NCI-H226 (cell line): ENCODE measurements at places on chromosomes 3 and 15.

GRCh38 chr15:66412220-66412619, 25.5 kb downstream of the MAP2K1 start:
- no peak for DNase-seq

DNA sequence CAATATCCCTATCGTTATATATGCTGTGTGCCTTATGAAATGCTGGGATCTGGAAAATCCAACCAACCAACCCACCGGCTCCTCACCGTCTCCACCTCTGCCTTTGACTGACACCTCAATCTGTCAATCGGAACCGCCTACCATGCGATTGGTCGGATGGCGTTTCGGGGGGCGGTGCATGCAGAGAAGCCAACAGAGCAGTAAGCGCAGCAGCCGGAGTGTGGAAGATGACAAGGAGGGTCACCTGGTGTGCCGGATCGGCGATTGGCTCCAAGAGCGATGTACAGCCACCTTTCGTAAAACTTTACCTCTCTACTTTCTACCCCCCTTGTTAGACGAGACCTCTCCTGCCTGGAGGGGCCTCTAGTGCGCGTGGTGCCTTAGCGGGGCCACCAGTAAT, 6.3 kb downstream of the CLK3 start:
- no peak for DNase-seq

DNA sequence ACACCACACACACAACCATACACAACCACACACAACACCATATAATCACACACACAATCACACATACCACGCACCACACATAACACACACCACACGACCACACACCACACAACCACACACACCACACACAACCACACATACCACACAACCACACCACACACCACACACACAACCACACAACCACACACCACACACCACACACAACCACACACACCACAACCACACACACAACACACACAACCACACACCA, 24.2 kb downstream of the CPN2 start:
- no peak for DNase-seq

- no peak for DNase-seq
Observed at GRCh38 chr3:119257654-119258410, 17.2 kb upstream of the B4GALT4 start.

DNA sequence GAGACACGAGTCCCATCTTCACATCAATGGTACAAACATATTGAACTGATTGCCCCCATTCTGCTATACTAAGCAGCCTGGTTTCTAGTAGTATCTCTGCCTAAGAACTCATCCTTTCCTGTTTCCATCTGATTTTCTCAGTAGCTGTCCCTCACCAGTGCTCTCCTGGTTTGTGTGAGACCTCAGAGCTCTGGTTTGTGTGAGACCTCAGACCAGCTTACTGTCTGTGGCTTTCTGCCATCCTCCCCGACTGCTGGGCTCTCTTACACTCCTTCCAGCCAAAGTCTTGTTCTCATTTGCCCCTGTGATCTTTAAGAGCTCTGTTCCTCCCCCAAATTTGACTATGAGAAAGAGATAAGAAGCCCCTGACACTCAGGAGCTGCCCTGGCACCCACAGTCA, 41.1 kb upstream of the NEDD4 start:
- DNase-seq = no peak

DNA sequence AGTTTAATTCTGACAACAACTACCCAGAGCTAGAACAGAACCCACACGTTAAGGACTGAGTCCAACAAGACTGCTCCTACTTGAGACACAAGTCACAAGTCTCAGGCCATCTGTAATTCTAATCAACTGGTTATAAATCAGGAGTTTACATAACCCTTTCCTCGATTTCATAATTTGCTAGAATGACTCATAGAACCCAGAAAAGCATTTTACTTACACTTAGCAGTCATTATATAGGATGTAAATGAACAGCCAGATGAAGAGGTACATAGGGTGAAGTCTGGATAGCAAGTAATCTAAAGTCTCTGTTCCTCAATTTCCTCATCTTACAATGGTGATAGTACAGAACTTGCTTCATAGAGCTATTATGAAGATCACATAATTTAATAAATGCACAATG, 1018.2 kb downstream of the DIPK2A start:
- peak; percentile 12 for DNase-seq

- peak; percentile 18 for DNase-seq
Observed at GRCh38 chr3:178255315-178255714, 280.9 kb upstream of the KCNMB2 start.

GRCh38 chr3:54123776-54124196, 1.4 kb downstream of the CACNA2D3 start:
- DNase-seq = peak; percentile 57

GRCh38 chr15:22950256-22950990, 29.7 kb downstream of the CYFIP1 start:
- no peak for DNase-seq

DNA sequence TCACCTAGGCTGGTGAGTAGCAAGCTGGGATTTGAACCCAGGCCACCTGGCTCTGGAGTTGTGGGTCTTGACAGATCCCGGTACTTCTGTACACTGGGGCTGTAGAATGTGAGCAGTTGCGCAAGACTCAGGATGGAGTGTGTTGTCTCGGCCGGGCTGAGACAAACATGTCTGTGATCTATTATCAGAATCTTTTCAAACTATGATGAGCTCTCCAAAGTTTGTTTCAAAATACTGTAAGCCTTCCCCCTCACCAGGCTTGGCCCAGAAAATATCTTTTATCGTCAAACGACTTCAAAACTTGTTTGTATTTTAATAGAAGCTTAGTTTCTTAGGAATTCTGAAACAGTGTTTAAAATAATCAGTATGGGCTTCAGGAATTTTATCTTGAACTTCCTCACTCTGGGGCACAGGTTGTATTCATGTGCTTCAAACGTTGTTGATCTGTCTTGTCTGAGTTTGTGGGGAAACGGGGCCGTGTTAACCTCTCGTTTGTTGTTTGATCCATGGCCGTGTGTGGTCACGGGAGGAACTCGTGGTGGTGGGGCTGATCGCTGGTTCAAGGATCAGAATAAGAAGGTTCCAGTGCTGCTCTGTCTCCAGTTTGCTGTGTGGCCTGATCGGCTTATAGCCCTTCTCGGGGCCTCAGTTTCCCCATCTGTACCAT, 40.3 kb upstream of the TFRC start:
- no peak for DNase-seq

GRCh38 chr3:179455954-179456353, 4.7 kb upstream of the GNB4 start:
- no peak for DNase-seq

DNA sequence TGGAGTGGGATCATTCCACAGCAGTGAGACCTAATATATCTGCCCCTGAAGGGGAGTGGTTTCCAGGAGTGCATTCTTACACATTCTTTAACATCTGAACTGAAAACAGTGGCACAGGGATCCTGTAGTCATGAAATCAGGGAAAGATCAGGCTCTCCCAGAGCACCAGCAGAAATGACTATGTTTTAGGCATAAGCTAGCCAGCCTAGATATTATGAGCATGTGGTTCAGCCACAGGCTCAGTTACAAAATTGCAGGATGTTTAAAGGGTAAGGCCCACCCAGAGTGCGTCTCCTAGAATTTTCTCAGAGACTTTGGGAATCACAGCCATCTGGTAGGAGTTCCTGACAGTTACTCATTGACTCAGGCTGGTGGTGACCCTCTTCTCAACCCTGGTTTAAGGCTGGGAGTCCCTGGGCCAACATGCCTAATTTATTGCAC, 20.9 kb downstream of the FSTL1 start:
- no peak for DNase-seq

DNA sequence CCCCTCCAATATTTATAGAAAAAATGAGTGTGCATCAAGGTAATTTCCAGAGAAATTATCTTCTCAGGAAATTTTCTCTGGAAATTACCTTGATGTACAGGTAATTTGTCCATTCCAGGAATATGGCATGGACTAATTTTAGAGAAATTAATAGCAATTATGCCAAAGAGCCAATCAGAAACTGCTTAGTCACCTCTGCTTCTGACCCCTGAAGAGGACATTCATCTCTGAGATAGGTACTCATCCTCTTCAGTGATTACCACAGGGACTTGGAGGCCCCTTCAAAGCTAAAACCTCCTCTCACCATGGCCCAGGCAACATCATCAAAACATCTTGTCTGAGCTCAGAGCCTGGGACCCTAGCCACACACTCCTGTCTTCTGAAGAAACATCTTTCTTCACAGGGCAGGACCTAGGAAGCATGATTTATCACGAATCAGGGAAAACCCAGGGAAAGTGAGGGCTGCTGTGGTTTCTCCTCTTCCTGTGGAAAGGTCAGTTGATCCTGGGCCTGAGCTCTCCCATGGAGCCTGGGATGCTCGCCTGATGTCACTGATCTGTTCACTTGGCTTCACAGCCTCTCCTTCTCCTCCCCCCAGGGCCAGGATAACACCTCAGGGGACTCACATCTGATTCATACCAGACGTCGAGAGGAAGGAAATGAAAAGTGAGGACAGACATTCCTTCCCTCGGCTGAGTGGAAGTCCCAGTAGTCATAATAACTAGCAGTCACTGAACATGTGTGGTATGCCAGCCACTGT, 210.5 kb downstream of the DTWD1 start:
- peak; percentile 84 for DNase-seq

GRCh38 chr3:193688834-193689714, 96.1 kb downstream of the OPA1 start:
- no peak for DNase-seq

DNA sequence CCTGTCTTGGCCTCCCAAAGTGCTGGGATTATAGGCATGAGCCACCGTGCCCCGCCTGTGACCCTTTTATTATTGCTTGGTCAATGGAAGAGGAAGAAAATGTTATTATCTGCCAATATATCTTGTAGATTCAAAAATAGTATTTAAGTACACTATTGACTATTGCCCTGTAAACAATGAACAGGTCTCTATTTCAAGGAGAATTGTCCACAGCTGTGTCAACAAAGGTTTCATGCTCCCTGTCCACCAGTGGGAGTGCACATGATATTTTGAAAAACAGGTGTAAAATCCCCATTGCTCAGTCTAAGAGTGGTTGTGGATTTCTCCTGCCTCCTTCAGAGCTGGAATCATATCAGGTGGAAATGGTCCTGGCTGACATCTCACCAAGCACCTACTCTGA, 36.5 kb upstream of the IGF1R start:
- no peak for DNase-seq

GRCh38 chr15:91552555-91552954, 301.0 kb upstream of the SLCO3A1 start:
- DNase-seq = no peak

- no peak for DNase-seq
Observed at GRCh38 chr15:27742751-27743477, 356.2 kb downstream of the OCA2 start.

GRCh38 chr3:183131186-183131725, 31.3 kb downstream of the LAMP3 start:
- DNase-seq = no peak

- DNase-seq = no peak
Observed at GRCh38 chr3:192303235-192303634, 424.1 kb downstream of the FGF12 start.

DNA sequence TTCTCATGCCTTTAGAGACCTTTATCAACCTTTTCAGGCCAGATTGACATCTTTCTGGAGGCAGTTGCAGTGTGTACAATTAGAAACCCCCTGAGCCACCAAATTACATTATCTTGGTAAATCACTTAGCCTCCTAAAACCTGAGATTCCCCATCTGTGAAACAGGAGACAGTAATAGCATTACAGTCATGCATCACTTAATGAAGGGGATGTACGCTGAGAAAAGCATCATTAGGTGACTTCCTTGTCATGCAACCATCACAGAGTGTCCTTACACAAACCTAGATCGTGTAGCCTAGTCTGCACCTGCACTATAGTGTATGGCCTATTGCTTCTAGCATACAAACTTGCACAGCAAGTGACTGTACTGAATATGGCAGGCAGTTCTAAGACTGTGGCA, 400.8 kb upstream of the CNTN3 start:
- DNase-seq = no peak

DNA sequence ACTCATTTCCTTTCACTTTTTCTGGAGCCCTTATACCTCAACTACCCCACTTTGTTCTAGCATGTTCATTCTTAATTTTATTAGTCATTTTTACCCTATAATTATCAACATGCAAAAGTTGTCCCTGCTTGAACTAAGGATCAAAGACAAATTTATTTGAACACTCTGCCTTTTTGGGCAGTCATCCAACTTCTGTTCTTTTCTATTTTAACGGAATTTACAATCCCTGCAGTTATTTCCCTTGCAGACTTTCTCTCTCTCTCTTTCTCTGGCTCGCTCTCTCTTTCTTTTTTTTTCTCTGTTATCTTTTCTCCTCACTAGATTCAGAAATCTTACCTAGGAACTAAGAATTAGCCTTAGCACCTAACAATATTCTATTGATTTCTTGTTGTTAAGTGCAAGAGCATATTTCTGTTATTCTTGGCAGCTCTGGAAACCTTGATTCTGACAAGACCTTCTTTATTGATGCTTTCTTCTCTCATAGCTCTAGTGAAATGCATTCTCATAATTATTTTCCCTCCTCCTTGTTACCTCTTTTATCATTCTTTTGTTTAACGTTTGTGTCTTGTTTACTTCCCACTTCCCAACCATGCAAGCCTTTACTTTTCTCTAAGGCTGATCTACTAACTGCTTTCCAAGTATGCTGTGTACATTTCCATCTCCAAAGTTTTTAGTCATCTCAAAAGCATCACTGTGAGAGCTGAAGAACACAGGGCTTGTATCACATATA, 951.6 kb downstream of the DIPK2A start:
- DNase-seq = no peak

- DNase-seq = no peak
Observed at GRCh38 chr15:65431731-65432130, 9.0 kb upstream of the IGDCC4 start.

GRCh38 chr3:142944342-142944741, 19.1 kb downstream of the PAQR9 start:
- DNase-seq = no peak

- no peak for DNase-seq
Observed at GRCh38 chr3:126358816-126359181, 1.6 kb upstream of the KLF15 start.

DNA sequence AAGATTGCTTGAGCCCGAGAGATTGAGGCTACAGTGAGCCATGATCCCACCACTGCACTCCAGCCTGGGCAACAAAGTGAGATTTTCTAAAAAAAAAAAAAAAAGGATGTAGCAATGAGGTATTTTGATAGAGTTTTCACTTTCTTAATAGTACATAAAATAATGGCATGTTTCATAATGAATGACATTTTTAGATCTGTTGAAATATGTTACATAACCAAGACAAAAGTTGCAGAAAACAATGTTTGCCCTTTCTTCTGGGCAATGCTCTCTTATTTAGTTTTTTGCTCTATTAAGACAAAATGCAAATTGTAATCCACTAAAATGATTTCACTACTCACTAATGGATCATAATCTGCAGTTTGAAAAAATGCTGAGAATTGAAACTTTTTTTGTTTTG, 4.4 kb upstream of the MAPK6 start:
- DNase-seq = no peak

GRCh38 chr3:71303627-71304200, 279.8 kb downstream of the FOXP1 start:
- DNase-seq = no peak

- DNase-seq = peak; percentile 23
Observed at GRCh38 chr3:188421151-188421821, 267.3 kb downstream of the LPP start.
